ENCODE measurements at places on chromosomes 13 and 19.

DNA sequence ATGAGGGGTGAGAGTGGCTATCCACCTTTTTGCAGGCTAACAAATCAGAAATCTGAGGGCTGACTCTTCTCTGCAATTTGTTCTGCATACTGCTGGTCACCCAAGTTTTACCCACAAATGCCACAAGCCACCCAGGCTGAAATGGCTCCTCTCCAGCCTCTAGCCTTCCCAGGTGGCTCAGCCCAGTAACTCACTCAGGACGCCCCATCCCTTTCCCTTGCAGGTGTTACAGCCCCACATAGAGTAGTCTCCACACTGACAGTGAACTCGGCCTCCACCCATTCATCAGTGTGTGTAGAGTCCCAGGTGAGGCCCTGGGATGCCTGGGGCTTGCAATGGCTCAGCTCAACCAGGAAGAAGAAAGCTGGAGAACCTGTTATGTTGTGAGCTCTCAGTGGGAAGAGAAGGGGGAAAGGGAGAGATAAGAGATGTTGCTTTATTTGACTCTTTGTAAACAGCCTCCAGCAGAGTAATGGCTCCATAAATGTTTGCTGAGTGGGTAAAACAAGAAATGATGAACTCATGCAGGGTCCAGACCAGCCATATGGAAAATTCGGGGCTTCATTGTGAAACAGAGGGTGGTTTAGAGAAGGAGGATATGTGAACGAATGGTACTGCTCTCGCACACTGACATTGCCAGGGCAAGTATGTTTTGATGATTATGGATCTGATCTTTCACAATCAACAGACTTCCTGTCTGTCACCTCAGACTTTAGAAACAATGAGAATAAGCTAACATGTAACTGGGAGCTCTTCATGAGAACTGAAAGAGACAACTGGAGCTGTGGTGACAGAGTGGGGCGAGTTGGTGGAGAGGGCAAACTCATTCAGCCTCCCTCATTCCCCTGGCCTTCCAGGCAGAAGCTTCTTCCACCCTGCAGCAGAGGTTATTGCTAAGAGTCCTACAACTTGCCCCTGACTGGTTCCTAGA lies 74.2 kb upstream of the RFC3 start:
- no peak for DNase-seq

DNA sequence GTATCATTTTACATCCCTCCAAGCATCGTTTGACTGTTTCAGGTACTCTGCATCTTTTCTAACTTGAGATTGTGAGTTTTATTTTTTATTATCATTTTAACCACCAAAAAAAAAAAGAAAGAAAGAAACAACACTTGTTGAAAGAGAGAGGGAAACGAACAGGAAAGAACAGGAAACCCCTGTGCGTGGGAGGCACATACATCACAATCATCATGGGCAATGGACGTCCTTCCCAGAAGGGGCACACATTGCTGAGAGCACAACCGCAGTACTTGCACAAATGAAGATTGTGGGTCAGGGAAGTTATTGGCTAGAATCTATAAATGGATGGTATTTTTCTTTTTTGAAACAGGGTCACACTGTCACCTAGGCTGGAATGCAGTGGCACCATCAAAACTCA lies 1.7 kb downstream of the CLC start:
- DNase-seq = no peak

- DNase-seq = no peak
Measured at GRCh38 chr19:47757617-47758442, 12.5 kb downstream of the NOP53 start.

DNA sequence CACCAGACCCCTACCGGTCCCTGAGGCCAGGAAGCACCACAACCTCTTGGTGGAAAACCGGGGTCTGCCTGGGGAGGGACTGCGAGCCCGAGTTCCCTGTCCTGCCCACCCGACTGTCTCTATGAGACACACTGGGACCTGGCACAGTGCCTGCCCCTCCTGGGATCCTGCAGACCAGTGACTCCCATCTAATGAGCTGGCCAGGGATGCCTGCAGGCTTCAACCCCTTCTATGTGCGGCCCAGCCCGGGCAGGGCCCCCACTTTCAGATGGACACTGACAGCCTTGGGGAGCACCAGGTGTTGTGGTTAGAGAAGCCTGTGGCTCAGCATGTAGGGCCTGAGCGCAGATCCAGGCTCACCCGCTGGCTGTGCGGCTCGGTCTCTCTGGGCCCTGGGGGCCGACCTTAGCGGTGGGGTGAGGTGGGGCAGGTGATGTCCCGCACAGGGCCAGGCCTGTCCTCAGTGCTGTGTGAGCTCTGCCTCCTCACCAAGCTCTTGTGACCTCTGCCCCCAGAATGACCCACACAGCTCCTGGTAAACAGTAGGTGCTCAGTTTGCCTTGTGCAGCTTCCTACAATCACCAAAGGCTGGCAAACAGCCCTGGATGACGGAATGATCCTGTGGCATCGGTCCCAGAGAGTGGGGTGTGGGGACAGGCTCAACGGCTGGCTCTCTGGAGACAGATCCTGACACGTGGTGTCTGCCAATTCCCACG lies 17.9 kb upstream of the CACTIN start:
- DNase-seq = no peak

DNA sequence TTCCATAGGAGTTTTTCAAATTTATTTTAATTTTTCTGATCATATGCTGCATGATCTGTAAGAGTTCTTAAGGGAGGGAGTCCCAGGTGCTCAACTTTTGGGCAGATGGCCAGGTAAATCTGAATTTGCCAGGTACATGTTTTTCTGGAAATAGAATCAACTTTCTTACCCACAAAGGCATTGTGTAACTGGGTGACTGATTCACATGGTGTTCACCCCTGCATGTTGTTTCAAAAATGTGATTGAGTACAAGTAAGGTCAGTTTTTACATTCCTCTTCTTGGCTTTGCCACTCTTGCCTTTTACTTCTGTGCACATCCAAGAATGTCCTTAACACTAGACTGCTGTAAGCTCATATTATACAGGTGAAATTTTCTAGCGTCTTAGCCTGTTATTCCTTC lies 30.4 kb downstream of the RB1 start:
- DNase-seq = no peak

GRCh38 chr19:55447421-55448174 lies 4.5 kb upstream of the SHISA7 start:
- no peak for DNase-seq

GRCh38 chr13:33053397-33054066 lies 37.3 kb downstream of the KL start:
- no peak for DNase-seq

- no peak for DNase-seq
Measured at GRCh38 chr13:106602178-106602577, 34.2 kb upstream of the ARGLU1 start.

GRCh38 chr13:99103536-99103935 lies 97.1 kb upstream of the UBAC2 start:
- no peak for DNase-seq

DNA sequence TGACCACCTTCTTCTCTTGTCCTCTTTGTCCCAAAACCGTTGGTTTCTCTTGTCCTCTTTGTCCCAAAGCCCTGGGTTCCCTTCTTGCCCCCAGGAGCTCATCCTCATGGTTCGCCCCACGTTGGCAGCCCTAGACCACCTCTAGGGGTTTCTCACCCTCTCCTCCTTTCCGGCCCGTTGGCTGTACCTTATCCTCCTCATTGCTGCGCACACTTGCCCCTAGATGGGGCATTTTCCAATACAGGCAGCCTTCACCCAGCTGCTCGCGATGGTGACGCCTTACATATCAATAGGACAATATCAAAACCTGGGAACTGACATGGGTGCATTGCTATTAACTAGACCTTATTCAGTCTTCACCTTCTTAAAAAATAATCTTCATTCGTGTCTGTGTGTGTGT lies 86.5 kb downstream of the IPO5 start:
- no peak for DNase-seq

DNA sequence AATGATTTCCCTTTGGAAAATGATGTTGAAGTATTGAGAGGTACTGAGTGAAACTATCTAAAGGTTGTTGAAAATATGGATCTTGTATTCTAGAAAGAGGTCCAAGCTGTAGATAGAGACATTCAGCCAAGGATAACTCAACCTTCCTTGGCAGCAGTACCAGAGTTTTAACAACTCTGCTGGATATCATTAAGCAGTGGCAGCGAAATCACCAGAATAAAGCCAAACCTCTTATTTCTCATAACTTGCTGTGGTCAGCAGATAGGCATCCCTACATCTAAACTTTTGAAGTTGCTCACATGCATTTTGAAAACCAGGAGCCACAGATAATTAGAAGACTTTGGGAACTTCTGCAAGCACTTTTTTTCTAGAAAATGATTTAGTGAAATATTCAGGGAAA lies 559.8 kb downstream of the IRS2 start:
- no peak for DNase-seq

DNA sequence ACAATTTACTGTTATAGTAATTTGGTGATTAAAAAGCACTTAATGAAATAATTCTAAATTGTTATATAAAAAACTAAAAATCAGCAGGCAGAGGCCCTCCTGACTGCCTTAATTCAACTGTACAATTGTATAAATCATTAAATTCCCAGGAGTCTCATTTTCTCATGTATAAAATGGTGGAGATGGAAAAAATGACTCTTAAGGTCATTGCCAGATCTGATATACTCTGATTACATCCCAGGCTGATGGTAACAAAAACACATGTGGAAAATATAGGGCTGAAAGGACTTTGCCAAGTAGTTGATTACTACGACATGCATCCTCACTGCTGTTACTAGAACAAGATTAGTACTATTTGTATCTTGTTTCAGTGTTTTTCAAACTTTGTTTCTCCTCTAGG lies 1020.0 kb upstream of the SLC10A2 start:
- DNase-seq = no peak

DNA sequence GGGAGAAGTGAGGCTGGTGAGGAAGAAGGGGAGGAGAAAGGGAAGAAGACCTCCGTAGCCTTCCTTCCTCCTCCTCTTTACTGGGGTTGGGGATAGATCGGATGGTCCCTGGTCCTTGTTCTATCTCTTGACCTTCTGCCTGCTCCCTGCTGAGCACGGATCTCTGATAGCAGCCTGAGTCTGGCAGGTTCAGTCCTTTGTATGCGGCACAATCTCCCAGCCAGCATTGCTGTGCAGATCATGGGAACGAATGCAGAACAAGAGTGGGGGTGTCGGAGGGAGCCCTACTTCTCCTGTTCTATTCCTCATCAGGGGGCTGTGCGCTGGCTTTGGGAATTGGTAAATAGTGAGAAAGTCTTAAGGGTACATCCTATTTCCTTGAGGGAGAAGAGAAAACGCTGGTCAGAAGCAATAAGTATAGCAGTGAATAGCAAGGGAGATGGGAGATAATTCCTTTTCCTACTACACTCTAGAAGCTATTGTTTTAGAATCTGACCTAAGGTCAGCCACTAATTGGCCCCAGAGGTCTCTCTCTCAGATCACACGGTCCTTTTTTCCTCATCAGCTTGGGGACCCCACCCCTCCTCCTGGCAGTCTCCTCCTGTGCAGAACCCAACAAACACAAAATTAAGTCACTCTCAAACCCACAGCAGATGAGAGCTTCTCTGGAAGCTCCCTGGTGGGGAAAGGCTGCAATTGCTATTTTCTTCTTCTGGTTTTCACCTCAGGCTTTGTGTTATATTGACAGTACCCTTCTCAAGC lies 41.0 kb downstream of the KL start:
- no peak for DNase-seq

GRCh38 chr19:19276851-19277250 lies 3.8 kb upstream of the TM6SF2 start:
- DNase-seq = no peak

DNA sequence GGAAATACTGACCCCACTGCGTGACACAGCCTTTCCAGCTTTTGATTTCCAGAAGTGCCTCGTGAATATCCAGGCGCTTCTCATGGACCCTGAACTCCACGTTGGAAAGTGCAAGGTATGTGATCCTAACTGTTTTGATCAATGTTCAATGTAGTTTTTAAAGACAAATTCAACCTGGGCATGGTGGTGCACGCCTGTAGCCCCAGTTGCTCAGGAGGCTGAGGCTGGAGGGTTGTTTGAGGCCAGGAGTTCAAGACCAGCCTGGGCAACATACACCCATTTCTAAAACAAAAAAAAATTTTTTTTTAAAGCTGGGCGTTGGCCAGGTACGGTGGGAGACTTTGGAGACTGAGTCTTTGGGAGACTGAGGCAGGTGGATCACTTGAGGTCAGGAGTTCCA lies 31.3 kb downstream of the CATSPERD start:
- no peak for DNase-seq

DNA sequence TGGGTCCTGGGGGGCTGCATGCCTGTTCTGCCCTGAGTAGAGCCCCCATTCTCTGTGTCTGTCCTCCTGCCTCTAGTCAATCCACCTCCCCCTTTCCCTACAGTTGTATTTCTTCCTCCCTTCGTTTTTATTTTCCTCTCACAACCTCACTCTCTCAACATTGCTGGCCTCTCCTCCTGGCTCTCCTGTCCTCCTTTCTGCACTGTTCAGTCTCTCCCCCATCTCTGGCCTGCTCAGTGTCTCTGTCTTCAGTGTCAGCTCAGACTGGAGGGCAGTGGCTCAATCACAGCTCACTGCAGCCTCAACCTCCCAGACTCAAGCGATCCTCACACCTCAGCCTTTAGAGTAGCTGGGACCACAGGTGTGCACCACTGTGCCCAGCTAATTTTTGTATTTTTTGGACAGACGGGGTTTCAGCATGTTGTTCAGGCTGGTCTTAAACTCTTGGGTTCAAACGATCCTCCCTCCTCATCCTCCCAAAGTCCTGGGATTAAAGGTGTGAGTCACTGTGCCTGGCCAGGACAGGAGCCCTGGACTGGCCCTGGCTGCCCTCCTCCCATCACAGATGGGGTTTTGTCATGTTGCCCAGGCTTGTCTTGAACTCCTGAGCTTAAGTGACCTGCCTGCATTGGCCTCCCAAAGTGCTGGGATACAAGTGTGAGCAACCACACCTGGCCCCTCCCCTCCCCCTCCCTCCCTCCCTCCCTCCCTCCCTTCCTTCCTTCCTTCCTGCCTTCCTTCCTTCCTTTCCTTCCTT lies 32.0 kb upstream of the IGFL1 start:
- no peak for DNase-seq

- no peak for DNase-seq
Measured at GRCh38 chr13:23868521-23868920, 20.7 kb downstream of the MIPEP start.

GRCh38 chr13:50701469-50701868 lies 142.0 kb downstream of the DLEU7 start:
- DNase-seq = no peak

DNA sequence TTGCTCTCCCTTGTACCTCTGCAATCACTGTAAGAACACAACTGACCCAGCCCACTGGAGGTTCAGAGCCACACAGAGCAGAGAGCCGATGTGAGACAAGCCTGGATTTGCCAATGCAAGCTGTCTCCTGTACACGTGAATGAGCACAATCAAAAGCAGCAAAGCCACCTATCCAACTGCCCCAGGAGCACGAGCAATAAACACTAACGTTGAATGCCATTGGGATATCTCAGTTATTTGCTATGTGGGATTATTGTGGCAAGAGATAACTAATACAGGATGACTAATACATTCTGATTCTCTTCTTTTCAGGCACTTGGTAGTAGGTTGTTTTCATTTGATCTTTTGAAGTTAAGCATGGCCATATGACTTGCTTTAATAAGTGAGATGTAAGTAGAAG lies 85.2 kb upstream of the FAM216B start:
- no peak for DNase-seq

GRCh38 chr19:33175156-33175782 lies 18.9 kb upstream of the LRP3 start:
- no peak for DNase-seq

GRCh38 chr19:46692918-46693722 lies 23.8 kb downstream of the PRKD2 start:
- no peak for DNase-seq
